ENCODE measurements at places on chromosomes 11 and 22.

DNA sequence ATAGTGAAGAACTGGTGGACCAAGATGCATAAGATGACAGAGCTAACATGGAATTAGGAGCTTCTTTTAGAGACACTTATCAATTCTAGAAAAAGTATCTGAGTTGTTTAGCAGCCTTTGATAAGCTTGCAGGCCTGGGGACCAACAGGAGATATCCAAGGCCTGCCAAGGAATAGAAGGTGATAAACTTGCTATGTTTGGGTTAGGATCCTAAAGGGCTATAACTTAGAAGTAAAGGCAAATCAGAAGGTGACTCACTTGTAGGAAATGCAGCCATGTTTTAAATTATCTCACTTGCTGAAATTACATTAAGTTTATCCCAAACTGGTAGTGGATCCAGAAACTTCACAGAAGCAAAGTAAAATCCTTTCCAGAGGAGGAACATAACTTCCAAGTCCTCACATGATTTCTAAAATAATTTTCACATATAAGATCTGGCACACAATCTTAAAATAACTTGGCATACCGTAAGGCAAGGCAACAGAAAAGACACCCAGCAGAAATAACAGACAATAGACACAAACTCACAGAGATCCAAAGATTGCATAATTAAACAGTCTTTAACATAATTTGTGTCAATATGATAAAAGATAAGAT lies 69.6 kb upstream of the TEAD1 start:
- DNase-seq, result no peak

DNA sequence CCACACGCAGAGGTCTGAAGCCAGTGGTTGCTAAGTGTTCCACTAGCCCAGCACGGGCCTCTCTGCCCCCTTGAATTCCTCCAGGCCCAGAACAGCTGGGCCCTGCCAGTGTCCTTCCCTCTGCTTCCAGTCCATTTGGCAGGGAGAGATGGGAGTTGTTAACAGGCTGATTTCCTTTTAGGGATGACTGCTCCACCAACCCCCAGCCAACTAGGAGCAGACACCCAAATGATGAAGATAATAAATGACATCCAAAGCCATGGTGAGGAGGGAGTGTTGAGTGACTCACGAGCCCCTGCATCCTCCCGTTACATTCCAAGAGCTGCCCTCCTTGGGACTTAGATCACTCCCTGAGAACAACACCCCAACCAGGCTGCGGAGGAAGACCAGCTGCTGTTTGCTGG lies 20.6 kb downstream of the PARVA start:
- no peak for DNase-seq

DNA sequence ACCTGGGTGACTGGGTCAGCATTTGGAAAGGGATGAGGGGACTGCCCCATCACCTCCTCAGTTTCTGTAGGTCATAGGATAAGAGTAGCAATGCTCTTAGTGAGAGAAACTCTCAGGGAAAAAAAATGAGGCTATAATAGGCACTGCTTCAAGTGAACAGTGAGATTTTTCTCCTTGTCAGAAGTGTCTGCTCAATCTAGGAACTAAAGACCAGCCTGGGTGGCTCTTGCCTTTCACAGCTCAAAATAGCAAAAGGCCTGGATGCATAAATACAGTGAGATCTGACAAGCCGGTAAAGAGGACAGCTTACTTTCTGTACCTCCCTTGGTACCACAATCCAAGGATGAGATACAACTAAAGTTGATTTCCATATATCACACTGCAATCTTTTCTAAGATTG lies 205.6 kb upstream of the ANO5 start:
- no peak for DNase-seq

- DNase-seq, result no peak
Measured at GRCh38 chr11:72179049-72179803, 12.7 kb upstream of the FOLR1 start.

DNA sequence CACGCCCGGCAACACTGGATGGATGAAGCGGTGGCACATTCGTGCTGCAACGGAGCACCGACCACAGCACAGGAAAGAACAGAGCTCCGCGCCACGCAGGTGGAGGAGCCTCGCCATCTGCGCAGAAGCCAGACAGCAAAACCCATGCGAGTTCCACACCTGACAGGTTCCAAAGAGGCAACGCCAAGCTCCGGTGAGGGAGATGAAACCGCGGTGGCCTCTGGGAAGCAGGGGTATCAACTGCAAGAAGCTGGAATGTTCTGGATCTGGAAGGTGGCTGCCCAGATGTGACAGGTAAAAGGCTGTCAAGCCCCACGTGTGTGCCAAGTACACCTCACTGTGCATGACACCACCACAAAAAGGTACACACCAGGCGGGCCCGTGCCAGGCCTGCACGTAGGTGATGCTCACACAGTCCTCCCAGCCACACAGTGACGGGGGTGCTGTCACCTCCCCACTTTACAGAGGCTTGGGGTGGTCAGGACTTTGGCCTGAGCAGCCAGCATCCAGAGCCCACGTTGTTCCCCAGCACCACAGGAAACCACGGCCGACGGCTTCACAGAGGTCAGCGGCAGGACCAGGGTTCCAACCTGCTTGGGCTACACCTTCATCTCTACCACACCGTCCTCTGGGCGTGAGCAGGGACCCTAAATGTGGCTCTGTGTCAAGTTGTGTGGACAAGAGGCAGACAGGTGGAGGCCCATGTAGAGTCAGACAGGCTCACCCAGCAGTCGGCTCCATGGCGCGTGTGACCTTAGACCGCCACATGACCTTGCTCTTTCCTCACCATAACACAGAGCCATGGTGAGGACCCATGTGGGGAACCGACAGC lies 19.7 kb upstream of the EFCAB6 start:
- no peak for DNase-seq

- DNase-seq, result no peak
Measured at GRCh38 chr11:420911-421321, 6.1 kb upstream of the SIGIRR start.

- DNase-seq, result no peak
Measured at GRCh38 chr11:11579012-11579988, 42.5 kb downstream of the GALNT18 start.

DNA sequence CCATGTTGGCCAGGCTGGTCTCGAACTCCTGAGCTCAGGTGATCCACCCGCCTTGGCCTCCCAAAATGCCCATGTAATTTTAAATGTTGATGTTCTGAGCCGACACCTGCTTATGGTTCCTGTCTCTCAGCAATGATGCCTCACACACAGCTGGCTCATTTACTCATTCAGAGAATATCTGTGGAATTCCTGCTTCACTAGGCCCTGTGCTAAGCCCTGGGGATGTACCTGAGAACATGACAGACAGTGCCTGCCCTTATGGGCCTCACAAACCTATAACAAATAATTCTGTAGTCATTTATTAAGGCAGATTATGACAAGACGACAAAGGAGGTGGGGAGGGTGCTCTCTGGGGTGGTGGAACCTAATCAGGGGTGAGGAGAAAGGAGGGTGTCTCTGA lies 93.7 kb downstream of the PRR5L start:
- no peak for DNase-seq

DNA sequence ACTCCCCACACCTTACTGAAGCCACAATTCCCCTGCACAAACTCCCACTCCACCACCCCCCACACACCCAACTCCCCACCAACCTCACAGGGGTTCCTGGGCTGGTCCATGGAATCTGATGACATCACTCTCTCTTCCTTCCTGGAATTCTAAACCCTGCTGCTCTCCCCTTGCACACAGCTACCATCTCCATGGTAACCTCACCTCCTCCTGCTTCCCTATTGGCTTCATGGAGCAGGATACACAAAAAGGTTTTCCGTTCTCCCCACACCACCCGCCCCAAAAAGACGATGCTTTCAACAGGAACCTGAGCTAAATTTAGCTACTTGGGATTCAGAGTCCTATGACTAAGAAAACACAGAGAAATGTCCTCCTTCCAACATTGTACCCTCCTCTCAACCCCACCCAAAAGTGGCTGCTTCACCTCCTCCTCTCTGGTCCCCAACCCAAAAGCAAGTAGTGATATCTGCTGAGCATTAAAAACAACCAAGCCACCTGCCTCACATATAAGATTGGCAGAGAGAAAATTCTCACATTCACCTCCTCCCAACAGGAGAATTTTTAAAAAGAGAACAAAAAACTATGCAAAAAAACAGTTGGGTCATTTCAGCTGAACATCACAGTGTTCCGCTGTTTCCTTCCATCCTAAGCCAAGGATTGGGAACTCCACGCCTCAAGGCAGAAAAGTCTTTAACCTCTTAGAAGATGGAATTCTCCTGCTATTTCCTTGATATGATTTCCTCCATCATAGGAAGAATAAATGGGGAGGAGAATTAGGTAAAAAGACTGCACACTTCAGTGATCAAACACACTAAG lies 66.9 kb downstream of the RBFOX2 start:
- no peak for DNase-seq

GRCh38 chr11:77884186-77884828 lies 63.4 kb downstream of the AAMDC start:
- no peak for DNase-seq

DNA sequence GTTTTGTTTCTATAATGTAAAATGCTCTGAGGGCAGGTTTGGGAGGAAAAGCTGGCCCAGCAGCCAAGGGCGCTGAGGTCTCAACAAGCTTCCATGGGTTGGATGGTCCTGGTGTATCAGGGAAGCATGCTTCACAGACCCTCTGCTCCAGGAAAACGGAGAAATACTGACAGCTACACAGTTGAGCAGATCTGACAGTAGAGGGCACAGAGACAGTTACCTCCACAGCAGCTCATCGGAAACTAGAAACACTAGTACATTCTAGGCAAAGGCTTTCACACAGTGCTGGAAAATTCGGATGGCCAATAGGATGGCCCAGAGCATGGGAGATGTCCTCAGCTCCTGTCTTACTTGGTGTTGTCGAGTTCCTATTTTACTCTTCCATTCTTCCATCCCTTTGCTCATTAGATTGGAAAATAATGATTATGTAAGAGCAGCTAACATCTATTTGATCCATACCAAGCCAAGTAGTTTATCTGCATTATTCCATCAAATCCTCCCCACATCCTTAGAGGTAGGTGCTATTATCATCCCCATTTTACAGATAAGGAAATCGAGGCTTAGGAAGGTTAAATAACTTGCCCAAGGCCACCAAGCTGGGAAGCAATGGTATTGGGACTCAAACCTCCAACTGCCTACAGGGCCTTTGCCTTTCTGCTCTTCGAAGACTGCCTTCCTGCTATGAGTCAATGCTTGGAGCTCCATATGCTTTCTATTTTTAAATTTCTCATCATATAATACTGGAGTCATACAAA lies 28.3 kb downstream of the LMO2 start:
- DNase-seq, result peak; percentile 14

- peak; percentile 36 for DNase-seq
Measured at GRCh38 chr11:123166071-123166559, 28.9 kb downstream of the CLMP start.

DNA sequence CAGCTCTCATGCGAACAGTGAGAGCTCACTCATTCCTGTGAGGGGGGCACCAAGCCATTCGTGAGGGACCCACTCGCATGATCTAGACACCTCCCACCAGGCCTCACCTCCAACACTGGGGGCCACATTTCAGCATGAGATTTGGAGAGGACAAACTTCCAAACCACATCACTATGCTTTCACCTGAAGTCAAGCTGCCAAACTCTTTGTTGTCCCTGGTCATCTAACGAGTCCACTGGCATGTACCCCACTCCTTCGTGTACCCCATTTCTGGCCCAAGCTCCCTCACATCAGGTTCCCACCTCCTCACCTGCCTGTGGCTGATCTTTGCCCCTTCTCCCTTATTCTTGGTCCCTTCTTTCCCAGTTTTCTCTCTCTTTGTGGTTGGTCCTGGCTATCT lies 198.9 kb downstream of the ADAMTS15 start:
- DNase-seq, result no peak

- DNase-seq, result no peak
Measured at GRCh38 chr11:84056653-84057376, 770.6 kb upstream of the CCDC90B start.

GRCh38 chr11:71330349-71330748 lies 78.0 kb upstream of the SHANK2 start:
- no peak for DNase-seq

DNA sequence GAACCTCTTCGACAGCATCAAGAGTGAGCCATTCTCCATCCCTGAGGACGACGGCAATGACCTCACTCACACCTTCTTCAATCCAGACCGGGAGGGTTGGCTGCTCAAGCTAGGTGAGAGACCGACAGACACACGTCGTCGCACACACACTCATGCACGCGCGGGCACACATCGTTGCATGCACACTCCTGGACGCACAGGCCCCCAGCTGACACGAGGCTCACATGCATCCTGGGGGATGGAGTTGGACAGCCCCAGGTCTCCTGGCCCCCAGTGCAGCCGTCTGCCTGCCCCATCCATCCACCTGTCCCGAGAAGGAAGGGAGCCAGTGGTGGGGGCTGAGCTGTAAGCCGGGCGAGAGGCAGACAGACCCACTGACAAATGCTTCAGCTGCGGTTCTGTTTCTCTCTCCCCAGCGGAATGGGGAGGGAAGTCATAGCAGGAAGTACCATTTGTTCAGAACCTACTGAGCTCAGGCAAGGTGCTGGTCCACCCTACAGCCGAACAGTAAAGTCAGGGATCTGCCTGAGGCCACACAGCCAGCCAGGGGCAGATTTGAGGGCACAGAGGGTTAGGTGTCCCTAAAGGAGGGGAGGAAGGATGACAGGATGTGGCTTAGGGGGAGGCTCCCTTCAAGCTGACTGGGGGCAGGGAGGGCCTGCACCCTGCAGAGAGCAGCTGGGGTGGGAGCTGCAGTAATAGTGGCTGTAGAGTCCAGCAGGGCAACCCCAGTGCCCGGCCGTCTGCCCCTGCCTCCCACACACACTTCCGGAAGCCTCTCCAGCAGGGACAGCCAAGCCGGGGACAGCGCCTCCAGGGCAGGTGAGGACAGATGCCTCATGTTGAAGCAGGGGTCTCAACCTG lies 27.1 kb downstream of the CYTH4 start:
- DNase-seq, result peak; percentile 85

- DNase-seq, result no peak
Measured at GRCh38 chr11:121351083-121351630, 58.6 kb downstream of the SC5D start.

DNA sequence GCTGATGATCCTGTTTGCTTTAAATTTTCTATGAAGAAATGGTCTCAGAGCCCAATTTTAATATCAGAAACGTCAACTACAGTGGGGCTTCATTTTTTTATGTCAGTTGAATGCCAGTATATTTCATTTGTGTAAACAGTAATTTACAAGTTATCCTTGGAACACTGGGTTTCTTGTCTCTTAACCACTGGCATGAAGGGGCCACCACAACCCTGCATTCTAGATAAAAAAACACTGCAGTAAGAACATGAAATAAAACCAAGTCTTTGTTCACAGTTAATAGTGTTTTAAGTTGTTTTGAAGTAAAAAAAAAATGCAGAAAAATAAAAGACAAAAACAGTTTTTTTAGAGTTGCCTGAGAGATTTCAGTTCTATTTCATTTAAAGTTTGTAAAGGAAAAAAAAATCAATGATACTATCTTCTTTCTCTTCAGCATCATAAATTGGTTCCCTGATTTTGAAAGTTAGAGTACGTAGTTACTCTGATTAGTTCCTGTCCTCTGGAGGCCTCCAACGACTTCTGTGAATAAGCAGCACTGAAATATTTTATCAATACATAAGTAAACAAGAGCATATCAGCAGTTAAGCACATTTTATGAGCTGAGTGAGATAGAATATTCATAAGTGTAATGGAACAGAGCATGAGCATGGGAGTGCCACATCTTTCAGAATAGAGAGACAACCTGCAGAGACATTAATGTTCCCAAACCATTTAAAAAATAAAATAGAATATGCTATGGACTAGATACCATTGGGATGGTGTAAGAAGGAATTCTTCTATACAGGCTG lies 7.8 kb upstream of the DDI1 start:
- no peak for DNase-seq

GRCh38 chr11:66841861-66842260 lies 1.4 kb upstream of the RCE1 start:
- no peak for DNase-seq

- peak; percentile 4 for DNase-seq
Measured at GRCh38 chr11:92552942-92553341, 328.3 kb downstream of the FAT3 start.
